Pulmonary artery endothelial cell (primary cell): ENCODE measurements at places on chromosomes 16 and 17. TPM values are rescaled to one million over a fixed set of nuclear protein-coding genes. Genes with fewer than 3 reads are reported as not detected.

DNA sequence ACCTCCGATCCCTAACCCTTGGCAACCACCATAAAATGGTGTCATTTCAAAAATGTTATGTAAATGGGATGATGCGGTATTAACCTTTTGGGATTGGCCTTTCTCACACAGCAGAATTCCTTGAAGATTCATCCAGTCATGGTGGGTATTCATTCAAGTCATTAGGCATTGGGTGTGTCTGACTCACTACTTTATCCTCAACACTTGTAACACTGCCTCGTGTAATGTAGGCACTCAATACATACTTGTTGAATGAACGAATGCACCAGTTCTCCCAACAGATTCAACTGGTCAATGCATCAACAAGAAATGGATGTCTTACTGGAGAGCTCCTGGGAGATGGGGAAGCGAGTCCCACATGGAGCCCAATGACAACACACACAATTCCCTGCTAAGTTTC is 21.8 kb upstream of the GAN start:
- DNase-seq: no peak

The WNT3 gene
- total RNA-seq: 1.9 and 2.0 TPM in 2 replicates

- no peak for DNase-seq
These were observed 37.0 kb downstream of the RNF135 start for GRCh38 chr17:31007695-31008373.

The SRP68 gene
- total RNA-seq: 35.2 and 44.1 TPM in 2 replicates

The CCL2 gene
- 135 and 355 TPM in 2 replicates for total RNA-seq

DNA sequence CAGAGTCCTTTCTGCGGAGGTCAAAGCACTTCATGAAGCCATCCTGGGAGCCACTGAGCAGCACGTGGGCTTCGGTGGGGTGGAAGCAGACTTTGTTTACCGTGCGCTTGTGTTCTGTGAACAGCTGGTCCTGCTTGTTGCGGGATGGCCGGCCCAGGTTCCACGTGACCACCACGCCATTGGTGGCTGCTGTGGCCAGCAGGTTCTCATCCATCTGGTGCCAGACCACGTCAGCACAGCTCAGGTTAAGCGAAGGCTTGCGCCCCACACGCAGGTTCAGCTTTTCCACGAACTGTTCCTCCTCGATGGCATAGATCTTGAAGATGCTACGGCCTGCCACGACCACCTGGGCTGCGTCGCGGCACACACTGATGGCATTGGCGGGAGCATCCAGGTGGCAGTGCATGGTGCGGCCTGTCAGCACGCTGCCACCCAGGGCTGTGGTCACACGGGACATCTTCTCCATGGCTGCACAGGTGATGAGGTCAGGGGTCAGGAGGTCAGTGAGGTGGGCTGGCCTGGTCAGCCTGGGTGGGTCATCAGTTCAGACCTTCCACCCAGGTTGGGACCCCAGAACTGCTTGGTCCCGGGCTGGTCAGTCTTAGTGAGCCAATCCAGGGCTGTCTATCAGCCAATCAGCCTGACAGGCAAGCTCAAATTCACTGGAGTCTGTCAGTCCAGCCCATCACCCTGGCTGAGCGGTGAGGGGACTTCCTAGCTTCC is 862 bp downstream of the WDR24 start:
- DNase-seq: no peak

GRCh38 chr16:78786635-78787034 is 687.2 kb downstream of the WWOX start:
- DNase-seq: no peak

The CCL1 gene
- not detected in 2 replicates for total RNA-seq

DNA sequence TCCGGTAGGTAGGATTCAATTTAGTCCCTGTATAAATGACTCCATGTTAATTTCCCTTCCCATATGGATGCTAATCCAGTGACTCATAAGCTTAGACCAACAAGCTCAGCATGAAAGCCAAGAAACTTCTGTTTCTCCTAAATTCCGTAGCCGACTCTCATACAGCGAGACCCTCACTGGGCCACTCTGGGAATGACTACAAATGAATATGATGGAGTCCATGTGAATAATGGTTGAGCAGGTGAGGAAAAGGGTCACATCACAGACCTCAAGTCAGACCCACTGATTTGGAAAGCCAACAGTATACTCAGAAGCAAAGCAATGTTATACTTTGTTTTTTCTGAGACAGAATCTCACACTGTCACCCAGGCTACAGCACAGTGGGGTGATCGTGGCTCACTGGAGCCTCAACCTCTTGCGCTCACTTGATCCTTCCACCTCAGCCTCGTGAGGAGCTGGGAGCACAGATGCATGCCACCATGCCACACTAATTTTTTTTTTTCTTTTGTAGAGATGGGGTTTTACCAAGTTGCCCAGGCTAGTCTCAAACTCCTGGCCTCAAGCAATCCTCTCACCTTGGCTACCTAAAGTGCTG is 14.6 kb downstream of the RSL1D1 start:
- DNase-seq: no peak

The SPNS3 gene
- total RNA-seq: 0.13 and 0.21 TPM in 2 replicates

The SRCIN1 gene
- total RNA-seq: 0.07 and 0.20 TPM in 2 replicates

- DNase-seq: no peak
These were observed 308.5 kb upstream of the TBX2 start for GRCh38 chr17:61091096-61091495.

GRCh38 chr16:12094537-12095265 is 118.2 kb downstream of the SNX29 start:
- DNase-seq: no peak

The CNGB1 gene
- total RNA-seq: 0.11 and 0.20 TPM in 2 replicates

The CTRL gene
- total RNA-seq: 0.26 and 0.35 TPM in 2 replicates

The CBFA2T3 gene
- total RNA-seq: not detected in 2 replicates

The CCDC78 gene
- 1.3 and 1.4 TPM in 2 replicates for total RNA-seq

The KCNJ18 gene
- not detected in 2 replicates for total RNA-seq

The EMP2 gene
- total RNA-seq: 16.7 and 19.8 TPM in 2 replicates

- DNase-seq: peak; percentile 50
These were observed 3.6 kb upstream of the ZNHIT3 start for GRCh38 chr17:36482611-36483504.

DNA sequence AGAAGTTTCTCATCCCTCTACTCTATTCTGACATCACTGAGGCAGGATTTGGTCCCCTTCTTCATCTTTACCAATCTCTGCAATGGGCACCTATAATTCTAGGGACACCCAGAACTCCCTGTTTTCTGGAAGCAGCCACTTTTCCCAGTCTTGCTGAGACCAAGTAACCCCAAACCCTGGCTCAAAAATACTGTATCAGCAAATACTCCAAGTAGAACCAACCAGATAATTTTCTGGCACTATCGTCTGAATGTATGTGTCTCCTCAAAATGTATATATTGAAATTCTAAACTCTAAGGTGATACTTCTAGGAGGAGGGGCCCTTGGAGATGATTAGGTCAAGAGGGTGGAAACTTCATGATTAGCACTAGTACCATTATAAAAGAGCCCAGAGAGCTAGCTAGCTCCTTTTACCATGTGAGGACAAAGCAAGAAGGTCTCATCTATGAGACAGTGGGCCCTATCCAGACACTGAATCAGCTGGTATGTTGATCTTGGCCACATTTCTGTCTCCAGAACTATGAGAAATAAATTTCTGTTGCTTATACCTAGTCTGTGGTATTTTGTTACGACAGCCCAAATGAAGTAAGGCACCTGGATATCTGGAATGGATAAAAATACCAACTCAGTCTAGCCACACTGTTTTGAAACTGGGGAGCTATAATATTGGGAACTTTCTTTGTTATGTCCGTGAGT is 464.4 kb downstream of the CDH11 start:
- DNase-seq: no peak

The NME3 gene
- 53.0 and 58.7 TPM in 2 replicates for total RNA-seq

DNA sequence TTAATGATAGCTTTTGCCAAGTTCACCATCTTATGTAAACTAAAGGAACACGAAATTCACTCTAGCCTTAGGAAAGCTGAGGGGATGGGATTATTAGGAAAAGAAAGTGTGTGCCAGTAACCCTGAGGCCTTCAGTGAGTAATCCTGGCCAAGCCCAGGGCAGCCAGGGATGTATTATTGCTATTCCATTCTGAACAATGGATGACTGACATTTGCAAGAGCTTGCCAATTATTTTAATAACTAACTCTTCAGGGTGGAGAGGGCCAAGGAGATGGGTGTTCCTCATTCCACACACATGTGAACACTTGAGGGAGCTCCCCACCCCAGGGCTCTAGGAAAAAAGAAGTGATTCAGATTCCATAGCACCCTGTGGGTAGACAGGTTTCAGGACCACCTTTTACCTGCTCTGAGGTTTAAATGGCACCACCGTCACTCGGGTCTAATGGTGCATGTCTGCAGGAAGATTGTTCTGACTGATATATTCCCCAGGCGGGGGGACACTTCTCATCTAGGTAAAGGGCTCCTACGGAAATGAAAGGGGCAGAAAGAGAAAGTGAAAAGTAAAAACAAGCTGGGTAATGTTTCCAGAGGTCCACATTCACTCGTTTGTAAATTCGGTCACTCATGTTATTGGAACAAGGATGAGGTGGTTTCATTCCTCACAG is 41.5 kb downstream of the TK2 start:
- no peak for DNase-seq

GRCh38 chr16:12527071-12527470 is 276.6 kb downstream of the CPPED1 start:
- no peak for DNase-seq

DNA sequence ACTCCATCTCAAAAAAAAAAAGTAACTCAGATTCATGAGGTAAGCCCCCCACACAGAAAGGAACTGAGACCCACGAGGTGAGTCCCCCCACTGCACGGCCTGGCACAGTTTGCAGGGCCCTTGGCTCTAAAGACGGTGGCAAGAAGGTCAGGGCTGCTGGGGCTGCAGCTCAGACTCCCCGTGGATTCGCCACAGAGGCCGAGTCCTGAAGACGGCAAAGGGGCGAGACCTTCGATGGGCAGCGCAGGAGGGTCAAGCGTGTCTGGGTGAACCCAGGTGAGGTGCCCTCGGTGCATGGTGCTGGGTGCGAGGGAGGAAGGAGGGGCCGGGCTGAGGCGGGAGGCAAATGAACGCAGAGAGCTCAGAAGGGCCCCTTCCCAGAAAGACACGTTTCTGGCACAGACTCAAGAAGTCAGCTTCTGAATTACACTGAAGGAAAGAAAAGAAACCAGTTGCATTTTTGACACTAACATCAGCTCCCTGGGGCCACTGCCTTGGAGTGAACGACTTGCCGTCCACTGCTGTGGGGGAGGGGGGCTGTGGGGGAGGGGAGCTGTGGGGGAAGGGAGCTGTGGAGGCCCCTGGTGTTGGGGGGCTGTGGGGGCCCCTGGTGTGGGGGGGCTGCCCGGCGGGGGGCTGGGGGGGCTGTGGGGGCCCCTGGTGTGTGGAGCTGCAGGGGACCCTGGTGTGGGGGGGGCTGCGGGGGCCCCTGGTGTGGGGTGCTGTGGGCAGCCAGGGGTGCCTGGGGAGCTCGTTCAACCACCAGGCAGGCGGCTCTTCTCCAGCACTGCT is 69.8 kb upstream of the METRNL start:
- no peak for DNase-seq

GRCh38 chr16:85354686-85355514 is 242.6 kb upstream of the CIBAR2 start:
- no peak for DNase-seq

The HOXB3 gene
- 6.9 and 7.5 TPM in 2 replicates for total RNA-seq

DNA sequence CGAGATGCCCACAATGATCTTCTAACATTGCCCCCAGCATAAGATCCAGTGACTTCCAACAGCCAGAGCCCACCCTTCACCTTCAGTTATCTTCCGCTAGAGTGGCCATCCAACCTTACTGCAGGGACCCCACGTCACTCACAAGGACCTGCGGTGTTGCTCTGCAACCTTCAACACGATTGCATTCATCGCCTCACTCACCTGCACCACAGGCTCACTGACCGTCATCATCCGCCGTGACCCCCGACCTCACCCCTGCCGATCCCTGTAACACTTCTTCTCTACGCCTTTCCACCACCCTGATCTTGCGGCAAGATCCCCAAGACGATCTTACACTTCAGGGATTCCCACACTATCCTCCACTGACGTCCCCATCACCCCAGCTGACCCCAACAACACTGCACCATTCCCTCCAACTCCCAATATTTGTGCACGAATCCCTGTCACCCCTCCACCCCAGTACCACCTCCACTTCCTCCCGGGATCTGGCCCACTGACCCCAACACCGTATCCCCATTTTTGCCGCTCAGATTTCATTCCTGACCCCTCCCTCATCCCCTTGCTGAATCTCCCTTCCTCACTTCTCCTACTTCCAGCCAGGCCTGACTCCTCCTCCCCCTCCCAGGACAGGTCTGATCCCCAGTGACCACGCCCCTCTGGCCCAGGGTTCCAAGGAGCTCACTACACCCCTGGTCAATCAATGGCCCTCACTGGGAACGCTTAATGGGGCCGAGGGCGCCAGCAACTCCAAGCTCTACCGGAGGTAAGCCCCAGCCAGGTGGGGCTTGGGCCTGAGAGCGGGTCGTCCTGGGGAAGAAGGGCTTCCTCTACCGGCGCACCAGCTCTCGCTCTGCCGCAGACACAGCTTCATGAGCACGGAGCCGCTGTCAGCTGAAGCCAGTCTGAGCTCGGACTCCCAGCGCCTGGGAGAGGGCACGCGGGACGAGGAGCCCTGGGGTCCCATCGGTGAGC is 7.6 kb downstream of the RUNDC3A start:
- DNase-seq: no peak

- no peak for DNase-seq
These were observed 63.7 kb downstream of the C16orf95 start for GRCh38 chr16:87253536-87253935.

DNA sequence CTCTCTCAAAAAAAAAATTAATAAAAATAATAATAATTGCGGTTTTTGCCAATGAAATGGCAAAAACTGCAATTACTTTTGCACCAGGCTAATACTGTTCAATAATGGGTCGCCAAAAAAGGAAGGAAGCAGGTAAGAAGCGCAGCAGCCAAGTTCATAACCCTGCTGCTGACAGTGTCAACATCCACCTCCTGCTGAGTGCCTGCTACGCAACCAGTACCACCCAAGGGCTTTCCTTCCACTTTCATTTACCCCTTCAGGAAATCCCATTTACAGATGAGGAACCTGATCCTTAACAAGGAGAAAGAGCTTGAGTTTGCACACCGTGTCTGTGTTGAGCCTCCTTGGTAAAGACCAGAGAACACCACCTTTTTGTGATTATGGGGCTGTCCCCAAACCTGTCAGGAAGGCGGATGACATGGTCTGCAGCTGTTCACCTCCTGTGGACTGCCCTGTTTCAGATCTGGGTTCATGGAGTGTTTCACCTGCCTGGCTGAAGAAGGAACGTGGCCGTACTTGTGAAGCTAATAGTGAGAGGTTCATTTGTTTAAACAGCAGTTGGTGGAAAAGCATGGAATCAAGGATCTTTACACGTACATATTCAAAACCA is 378.0 kb downstream of the SLC39A11 start:
- DNase-seq: no peak

The CHTF18 gene
- total RNA-seq: 14.2 and 21.4 TPM in 2 replicates

The TBC1D3E gene
- not detected in 2 replicates for total RNA-seq

DNA sequence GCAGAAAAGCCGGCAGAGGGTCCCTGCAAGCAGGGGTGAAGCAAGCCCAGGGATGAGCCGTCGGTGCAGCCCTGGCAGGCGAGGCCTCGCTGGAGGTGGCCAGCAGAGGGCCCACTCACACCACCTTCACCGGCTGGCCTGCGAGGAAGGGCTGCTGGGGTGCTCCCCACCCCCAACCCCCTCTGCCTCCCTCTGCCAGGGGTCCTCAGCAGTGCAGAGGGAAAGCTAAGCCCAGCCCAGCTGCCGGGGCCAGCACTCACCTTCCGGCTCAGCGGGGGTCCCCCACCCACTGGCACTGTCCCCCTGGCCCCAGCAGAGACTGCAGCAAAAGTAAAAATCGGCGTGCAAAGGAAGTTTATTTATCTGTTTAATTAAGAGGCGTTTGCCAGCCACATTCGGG is 113.4 kb downstream of the ENGASE start:
- DNase-seq: no peak

The ZNF594 gene
- total RNA-seq: 2.0 and 4.9 TPM in 2 replicates

GRCh38 chr17:5381542-5381941 is 37.9 kb downstream of the NUP88 start:
- DNase-seq: no peak

- DNase-seq: no peak
These were observed 223.4 kb upstream of the TNRC6C start for GRCh38 chr17:77735081-77735565.
